Stimulated activated naive CD4-positive, alpha-beta T cell (primary cell): ENCODE measurements at places on chromosomes 1 and 21.

- no peak for DNase-seq
These were observed 346.7 kb downstream of the USP25 start for GRCh38 chr21:16076465-16076864.

GRCh38 chr21:42037516-42037915, 27.4 kb upstream of the ZBTB21 start:
- DNase-seq: no peak

GRCh38 chr1:219189952-219190351, 16.3 kb downstream of the LYPLAL1 start:
- no peak for DNase-seq

DNA sequence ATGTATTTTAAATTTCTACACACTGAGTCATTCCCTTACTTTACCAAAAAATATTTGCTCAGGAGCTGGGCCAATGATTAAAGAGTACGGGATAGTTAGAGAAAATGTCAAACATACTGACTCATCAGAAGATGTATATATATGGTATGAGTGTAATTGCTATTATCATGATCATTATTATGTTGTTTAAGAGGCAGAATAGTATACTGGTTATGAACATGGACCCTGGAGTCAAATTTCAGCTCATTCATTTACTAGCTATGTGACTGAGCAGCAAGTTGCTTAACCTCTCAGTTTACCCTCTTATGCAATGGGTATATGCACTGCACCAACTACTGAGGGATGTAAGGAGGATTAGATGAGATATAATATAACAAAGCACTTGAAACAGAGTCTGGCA, 41.2 kb upstream of the USH2A start:
- no peak for DNase-seq
